NCI-H1105 treated with DMSO at 0.1 percent for 48 hours (cell line): ENCODE measurements at places on chromosomes 6 and 20.

- no peak for DNase-seq
Measured at GRCh38 chr6:89359561-89359960, 7.0 kb upstream of the UBE2J1 start.

- no peak for DNase-seq
Measured at GRCh38 chr6:157449610-157450009, 68.6 kb downstream of the ZDHHC14 start.

DNA sequence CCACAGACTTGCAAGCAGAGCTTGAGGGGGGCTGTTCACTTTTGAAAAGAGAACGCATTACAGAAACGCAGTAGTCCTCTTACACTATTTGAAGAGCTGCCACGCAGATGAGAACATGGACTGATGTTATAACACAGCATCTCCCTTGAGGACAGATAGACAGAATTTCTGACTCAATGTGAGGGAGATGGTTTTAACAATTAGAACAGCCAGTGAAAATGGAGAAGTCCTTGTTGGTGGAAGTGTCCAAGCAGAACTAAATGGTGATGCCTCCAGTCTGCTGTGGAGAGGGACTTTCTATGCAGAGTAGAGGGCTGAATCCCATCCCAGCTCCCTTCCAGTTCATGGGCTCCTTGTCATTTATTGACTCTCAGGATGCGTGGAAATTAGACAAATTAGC, 100.0 kb downstream of the RREB1 start:
- DNase-seq, result no peak

DNA sequence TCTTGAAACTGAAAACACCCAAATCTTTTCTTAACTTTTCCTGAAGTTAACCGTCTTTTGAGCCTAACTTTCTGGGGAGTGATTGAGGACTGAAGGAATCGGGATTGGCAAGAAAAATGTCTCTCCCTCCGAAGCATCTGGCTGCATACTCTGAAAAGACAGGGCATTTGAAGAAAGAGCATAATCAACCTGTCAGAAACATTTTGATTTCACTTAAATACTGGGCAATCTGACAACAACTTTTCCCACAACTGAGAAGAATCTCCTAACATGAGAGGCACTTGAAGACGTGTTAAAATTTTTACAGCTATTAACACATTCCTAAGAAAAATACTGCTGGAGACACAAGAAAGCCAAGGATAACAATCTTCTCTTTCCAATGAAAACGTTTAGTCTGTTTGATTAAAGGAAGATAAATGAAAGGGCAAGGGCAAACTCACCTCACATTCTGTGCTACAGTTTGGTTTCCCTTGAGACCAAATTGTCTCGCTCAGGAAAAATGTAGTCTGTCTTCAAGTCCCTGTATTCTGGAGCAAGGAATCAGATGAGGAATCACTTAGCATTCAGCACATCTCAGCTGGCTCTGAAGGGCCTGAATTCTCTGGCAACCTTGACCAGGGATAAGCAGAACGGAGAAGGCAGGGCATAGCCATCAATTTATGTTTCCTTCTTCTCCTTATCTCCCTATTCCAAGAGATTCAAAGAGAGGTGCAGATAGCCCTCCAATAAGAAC, 76.1 kb downstream of the TBX18 start:
- DNase-seq, result no peak

GRCh38 chr6:18861204-18861603, 474.1 kb downstream of the RNF144B start:
- DNase-seq, result peak; percentile 100

DNA sequence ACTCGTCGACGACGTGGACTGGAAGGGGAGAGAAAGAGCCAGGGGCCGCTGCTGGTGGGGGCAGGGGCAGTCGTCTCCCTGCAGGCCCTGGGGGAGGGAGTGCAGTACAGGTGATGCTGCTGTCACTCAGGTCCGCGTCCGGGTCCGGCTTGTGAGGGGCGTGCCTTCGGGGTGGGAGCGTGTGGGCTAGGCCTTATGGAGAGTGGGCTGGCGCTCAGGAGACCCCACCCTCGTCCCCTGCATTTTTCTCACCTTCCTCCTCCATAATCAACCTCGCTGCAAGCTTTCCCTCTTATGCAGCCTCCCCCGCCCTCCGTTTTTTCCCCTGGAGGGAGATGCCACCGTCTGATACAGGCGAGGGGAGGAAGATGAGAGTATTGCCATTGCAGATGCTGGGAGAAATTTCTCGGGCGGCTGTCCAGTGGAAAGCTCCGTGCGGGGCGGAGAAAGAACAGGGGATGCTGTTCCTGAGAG, 632 bp downstream of the PCMT1 start:
- peak; percentile 78 for DNase-seq

DNA sequence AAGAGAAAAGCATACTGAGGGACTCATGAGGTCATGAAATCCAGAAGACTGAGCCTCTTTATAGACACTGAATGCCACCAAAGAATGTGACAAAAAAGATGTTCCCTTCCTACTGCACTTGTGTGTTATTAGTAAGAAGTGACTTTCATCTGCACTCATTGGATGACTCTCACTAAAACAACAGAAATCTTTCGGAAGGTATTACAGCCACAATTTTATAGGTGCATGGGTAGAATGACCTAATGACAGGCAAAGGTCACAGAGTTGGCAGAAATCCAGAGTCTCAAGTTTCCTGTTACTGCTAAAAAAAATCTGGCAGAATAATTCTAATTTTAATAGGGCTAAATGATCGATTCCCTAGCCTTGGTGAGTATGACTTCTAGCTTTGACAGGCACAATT, 13.3 kb downstream of the PKHD1 start:
- DNase-seq, result peak; percentile 16

- no peak for DNase-seq
Measured at GRCh38 chr20:35174458-35175216, 2.8 kb downstream of the PROCR start.

GRCh38 chr6:71107911-71108420, 151.1 kb upstream of the B3GAT2 start:
- DNase-seq, result peak; percentile 95

- DNase-seq, result no peak
Measured at GRCh38 chr6:149755300-149756260, 6.0 kb downstream of the PCMT1 start.

DNA sequence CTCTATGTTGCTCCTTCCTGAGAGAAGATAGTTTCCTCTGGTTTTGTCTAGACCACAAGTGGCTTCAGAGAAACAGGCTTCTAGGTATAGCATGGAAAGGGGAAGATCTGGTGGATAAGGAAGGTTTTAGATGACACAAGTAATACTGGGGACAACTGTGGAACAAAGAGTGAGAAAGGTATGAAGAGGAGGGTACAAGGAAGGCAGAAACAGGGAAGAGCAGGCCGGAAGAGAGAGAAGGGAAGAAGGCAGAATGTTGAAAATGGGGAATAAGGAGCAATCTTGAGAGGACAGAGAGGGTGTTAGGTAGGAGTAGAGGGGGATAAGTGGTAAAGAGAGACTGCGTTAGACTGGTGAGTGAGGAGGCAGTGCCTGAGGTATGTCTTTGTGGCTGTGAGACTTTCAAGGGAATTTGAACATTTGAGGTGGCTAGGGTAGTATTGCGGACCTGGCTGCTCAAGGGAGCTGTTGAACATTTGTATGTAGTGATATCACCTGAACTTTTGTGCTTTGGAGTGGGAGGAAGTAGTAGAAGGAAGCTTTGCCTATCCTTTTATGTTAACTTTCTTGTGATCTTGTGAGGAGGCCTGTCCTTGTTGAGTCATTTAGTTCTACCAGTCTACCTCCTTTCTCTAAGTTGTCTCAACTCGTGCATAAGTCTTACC, 69.5 kb downstream of the FOXO3 start:
- DNase-seq, result no peak

- DNase-seq, result no peak
Measured at GRCh38 chr6:105058316-105058715, 101.4 kb downstream of the LIN28B start.

GRCh38 chr20:48790473-48791003, 37.3 kb downstream of the PREX1 start:
- no peak for DNase-seq

DNA sequence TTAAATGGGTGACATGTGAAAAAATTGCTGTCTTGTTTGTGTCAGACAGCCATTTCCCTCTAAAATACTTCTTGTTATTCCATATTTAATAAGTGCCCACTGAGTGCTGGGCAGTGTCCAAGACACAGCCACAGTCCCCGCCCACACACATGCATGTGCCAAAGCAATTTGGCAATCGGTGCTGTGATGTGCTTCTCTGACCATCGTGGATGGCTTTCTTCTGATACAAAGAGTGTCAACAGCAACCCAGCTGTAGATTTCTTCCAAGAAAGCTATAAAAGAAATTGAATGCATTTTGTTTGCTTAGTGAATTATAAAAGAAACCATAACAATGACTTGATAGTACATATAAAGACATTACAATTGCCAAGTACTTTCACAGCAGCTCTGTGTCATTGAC, 140.5 kb upstream of the ATXN1 start:
- peak; percentile 80 for DNase-seq
